NCI-H774 (cell line): ENCODE measurements at places on chromosomes 6 and 20.

DNA sequence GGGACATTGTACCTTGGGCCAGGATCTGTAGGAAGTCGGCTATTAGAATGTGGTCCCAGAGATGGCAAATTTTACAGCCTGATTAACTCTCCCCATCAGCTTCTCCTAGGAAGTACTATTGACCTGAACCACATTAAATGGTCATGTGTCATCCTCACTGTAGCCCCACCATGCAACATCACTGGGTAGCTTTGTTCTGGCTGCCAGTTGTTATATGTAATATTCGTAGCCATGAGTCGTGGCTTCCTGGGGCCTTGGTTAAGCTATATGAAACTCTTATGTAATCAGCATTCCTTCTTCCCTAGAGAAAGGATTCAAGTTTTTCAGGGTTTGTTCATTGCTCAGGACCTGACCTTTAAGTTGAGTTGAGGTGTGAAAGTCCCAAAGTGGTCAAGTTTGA is 125.7 kb downstream of the ANKS1A start:
- DNase-seq, result no peak

DNA sequence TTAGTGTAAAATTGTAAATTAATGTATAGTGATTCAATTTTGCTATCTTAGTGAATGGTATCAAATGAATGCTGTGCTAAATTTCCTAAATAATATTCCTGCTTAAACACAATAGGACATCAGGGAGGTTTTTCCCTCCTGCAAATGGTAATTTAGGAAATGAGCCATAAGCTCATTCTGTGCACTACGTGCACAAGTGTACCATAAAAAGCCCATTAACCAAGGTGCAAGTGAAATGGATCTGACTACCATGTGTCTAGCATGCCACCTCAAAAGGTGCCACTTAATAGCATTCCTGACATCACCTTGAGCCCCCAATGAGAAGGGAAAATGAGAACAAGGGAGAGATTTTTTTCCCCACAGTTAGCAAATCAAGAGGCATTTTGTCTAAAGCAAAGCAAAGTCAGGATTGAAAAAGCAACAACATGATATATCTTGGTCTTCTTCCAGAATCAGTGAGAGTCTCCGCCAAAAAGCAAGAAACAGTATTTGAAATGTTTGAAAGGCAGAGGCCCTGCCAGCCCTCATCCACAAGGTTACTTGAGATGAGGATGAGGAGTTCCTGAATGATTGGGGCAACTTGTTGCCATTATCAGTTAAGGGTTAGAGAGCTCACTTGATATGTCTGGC is 334.2 kb upstream of the RSPO3 start:
- DNase-seq, result no peak

DNA sequence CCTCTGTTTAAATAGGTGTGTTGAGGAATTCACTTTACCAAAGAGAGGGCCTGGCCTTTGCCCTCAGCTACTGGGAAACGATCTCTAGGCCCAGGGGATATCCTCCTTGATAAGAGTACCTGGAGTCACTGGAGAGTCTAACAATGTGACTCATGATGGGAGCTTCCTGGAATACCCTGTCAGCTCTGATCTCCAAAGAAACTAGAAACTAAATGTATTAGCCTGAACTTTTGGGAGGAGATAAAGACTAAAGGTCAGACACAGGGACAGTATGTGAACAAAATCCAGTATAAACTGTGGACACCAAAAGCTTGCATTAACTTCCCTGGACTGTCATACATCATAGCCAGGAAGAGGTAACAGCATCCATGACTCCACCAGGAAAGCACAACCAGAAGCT is 148.5 kb downstream of the RNGTT start:
- no peak for DNase-seq

DNA sequence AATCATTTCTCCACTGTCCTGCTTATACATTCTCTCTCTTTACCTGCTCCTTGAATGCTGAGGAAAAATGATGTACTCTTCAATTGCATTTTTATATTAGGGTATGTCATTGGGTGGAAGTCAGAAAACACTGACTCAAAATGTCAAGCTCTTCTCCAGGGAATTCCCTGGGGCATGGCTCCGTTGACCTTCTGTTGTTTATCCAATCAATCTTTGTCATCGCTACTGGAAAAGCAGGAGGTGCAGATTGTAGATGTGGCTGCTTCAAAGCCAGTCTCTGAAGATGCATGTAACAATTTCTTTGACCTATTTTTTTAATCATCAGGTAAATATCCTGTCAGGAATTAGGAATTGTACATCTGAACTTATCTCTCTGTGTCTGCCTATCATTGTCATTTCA is 63.9 kb upstream of the TENT5A start:
- DNase-seq, result no peak

- DNase-seq, result no peak
These were observed 20.7 kb downstream of the EBF4 start for GRCh38 chr20:2713285-2713684.

DNA sequence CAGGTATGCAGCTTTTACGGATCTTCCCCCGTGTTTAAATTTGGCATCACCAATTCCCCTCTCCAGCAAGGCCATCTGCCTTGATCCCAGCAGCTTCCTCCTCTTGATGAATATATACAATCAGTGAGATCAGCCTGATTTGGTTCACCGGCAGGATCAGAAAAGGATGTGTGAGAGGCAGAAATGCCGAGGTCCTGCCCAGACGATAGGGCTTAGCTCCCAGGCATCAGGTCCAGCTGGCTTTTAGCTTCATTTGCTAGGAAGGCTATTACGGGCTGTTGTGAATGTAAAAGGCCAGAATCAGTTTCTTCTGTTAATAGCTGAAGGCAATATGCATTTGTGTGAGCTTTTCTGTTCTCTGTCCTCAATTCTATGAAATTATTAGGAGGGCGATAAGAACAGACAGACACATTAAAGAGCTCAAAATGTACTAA is 372.8 kb downstream of the BTBD9 start:
- DNase-seq, result no peak

DNA sequence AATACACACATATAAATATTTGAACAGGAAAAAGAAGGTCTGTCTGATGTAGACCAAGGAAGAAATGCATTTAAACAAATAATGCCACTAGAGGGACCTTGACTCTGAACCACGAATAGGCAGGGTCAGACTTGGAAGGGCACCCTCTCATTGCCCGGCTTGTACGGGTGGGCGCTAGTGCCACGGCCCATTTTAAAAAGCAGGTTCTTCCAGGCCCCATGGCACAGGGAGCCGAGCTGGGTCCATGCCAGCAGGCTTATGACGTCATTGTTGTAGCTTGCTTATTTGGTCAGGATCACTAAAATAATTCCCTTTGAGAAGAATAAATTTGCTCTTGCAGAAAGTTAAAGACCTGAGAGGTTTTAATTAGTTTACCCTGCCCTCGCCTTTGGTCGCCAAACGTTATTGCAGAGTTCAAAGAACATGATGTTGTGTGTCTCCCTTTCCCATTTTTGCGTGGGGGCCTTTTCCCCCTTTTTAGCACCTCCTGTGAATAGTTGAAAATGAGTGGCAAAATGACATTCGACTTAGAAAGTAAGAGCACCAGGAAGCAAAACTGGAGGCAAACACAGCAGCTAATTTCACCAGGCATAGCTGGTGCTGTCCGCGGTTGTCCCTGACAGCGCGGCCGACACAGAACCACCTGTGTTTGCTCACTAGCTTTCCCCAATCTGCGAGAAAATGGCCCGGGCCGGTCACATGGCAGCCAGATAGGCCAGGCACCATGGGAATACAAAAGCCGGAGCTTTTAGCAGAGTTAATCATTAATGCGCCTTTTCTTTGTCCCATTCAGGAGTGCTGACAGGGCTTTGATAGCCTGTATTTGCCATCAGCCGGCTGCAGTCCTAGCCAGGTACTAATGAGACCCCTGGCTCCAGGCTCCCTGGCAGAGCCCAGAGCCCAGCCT is 93.8 kb downstream of the FOXA2 start:
- DNase-seq, result peak; percentile 94

DNA sequence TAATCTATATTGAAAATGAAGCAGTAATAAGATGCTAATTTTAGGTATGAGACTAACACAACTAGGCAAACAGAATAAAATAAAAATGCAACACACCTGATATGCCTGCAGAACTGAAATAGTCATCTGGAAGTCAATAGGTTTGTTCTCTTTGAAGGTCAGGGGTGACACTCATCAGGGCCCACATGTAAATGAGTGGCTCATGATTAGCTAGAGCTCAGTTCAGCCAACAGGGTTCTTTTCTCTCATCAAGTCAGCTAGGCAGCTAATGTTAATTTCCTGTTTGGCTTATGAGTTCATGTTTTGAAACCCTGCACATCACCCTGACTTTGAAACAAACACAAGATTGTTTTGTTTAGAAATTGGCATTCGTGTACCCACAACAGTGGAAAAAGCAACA is 23.8 kb downstream of the SMLR1 start:
- DNase-seq, result no peak

- no peak for DNase-seq
These were observed 118.3 kb upstream of the GGTLC1 start for GRCh38 chr20:24106801-24107445.
